Karpas-422 (cell line): ENCODE measurements at places on chromosomes 2 and 18.
A peak's percentile ranks its signal among the peaks of the same experiment; 100 is the strongest.

GRCh38 chr2:109387221-109387735 is 226.5 kb downstream of the SEPTIN10 start:
- DNase-seq, result no peak

DNA sequence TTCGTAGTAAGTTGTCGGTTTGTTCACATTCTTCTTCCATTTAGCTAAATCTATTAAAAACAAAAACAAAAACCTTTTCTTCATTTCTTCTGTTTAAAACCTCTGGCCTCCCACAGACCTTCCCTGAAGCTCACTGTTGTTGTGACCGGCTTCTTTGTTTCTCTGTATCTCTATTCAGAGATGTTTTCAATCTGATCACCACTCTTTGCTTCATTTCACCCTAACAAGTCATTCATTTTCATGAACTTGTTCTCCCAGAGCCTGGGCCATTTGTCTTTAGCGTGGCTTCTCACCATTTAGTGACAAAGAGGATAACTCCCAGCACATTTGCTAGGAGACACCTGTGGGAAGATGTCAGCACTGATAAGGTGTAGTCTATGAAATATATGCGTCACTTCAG is 794.2 kb downstream of the ERBB4 start:
- DNase-seq, result no peak

GRCh38 chr18:24659827-24660720 is 199.6 kb downstream of the HRH4 start:
- no peak for DNase-seq

DNA sequence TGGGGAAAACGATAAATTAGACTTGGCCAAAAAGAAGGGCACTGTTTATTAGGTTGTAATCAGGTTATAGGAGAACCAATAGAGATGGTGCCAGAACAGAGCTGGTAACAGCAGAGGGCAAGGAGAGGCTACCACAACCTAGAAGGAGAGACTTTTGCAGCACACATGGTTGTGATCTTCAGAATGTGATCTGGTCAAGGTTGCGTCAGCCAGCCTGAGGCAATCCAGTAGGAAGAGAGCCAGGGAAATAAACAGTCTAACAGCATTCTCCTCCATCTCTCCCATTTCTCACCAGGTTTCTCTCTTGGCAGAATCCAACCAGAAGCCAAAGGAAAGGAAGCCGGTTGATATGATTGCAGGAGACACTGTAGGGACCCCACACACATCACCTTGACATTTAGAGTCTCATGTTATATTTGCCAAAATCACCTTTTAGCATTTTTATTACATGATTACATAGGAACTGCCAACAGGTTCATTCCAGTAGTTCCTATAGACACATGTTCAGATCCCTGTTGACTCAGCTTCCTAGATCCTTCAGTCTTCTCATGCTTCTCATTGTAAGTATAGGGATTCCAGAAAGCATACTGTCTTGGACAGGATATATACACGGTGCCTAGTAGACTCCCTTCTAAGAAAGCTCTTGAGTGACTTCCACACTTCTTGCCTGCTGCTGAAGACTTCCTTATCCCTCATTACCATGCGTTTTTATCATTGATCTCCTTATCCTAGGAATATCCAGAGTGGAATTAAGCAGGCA is 17.6 kb upstream of the SPATS2L start:
- DNase-seq, result no peak

DNA sequence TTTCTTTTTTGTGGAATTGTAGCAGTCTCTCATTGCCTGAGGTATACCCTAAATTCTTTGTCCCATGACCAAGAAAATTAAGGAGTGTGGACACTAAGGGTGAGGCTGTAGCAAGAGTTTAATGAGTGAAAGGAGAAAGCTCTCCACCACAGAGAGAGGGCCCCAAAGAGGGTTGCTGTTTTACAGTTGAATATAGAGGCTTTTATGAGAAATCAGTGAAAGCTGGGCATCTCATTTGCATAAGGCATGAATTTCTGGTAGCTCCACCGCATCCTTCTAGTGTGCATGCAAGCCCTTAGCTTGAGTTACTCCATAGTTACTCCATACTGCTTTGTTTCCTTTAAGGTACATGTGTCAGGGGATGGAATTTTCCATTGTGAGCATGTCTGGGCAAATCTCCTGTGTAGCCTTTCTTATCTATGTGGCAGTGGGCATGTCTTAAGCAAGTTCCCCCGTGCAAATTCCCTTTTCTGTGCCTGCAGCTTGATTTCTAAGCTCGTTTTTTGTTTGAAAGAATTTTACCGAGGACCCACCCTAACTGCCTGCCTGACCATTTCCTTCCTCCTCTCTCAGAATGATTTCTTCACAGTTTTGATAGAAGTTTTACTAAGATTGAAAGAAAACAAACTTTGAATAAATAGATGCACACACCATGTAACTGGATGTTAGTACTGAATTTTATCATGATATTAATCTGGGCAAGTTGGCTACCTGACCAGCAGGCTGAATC is 218.9 kb downstream of the PARD3B start:
- peak; percentile 14 for DNase-seq

DNA sequence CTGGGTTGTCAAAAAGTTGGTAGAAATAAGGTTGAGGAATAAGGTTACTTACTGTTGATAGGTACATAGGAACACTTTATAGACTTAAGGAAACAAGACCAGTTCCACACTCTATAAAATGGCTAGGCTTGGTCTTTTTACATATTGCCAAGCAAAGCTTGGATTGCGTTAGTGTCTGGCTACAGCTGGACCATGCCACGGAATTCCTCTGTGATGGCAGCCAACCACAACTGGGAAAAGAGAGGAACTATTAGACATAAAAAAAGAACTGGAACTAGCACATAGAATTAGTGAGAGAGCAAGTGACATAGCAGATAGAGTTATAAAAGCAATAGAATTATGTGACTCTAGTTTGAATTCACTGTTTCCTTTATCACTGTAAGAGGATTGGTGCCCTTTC is 17.7 kb upstream of the DPP10 start:
- DNase-seq, result no peak

DNA sequence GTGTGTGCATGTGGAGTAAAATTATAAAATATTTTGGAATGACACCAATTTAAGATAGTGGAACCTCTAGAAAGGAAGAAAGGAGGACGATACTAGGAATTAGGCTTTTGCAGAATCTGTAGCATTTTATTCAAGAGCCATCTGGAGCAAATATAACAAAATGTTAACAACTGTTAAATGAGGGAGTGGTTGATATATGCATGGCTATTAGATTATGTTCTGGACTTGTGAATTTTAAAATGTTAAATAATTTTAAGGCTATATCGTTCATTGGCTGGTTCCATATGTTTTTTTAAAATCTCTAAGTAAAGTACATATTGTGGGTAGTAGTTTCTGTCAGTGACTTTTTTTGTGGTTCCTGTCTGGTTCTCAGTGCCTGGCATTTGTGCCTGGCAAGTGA is 123.2 kb downstream of the PKP4 start:
- no peak for DNase-seq

DNA sequence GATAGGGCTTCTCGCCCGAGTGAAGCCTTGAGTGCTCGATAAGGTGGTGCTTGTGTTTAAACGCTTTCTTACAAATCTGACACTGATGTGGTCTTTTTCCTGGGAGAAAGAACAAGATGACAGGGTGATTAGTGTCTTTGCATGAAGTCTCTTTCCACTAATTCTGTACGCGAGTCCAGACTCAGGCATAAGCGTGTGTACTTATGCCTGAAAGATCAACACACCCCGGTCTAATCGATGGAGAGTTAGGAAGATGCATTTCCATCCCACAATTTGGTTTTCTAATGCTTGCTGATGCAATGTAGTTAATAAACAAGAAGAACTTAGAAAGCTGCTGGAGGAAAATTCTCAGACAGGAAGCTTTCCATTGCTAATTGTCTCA is 130.0 kb downstream of the ZEB2 start:
- DNase-seq, result no peak

DNA sequence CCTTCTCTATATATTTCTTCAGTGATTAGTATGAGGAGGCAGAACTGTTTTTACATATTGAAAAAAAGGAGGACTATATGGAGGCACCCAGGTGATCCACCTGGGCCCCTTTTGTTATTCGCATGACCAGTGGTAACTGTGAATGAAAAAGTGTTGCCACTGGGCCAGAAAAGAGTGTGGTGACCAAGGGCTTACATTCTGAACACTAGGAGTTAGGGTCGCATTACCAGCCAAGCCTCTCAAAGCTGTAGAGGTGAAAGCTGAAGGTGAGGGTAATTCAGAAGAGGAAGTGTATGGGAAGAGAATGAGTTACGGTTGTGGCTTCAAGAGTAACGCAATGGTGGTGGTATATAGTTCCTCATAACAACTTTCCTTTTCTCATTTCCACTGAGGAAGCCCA is 487.6 kb downstream of the TMEM182 start:
- no peak for DNase-seq

GRCh38 chr2:88016960-88017779 is 823 bp upstream of the RNU2-63P start:
- DNase-seq, result peak; percentile 85

DNA sequence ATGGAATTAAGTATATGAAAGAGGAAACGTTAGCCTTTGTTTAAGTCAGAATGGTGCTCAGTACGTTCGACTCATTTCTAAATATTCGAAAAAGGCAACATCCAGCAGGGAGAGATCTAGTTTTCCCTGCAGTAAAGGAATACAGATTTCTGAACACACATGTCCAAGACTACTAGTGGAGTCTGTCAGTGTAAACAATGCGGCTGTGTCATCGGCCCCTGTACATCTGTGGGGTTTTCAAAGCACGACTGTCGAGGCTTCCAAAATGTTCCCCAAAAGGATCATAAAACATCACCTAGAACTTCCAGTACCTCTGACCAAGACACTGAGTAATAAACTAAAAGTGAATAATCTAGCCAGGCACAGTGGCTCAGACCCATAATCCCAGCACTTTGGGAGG is 112.8 kb downstream of the ZNF516 start:
- no peak for DNase-seq

- no peak for DNase-seq
Measured at GRCh38 chr2:230735884-230736283, 23.2 kb downstream of the CAB39 start.

GRCh38 chr2:200446612-200447011 is 63.3 kb downstream of the KCTD18 start:
- no peak for DNase-seq

DNA sequence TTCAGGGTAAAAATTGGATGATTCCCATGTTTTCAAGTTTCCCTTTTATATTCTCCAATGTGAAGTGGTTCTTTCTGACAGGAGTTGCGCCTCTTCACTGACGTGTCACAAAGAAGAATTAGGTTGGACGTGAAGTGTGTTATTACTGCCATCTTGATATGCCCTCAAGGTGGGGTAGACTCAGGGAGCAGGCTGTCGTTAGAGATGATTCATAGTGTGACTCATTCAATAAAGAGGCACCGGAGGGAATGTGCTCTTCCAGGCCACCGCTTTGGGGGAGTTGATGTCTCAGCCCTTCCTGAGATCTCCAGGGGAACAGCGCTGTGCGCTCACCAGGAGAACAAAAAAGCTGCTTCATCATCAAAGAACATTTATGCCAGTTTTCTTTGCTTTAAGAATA is 3.6 kb upstream of the DGKD start:
- DNase-seq, result no peak

- DNase-seq, result no peak
Measured at GRCh38 chr2:150485114-150485870, 2.2 kb downstream of the RND3 start.
